ENCODE measurements at places on chromosomes 11 and 22. TPM values are rescaled to one million over a fixed set of nuclear protein-coding genes. Genes with fewer than 3 reads are reported as not detected.

- no peaks in the 10 kb centered on the region for H3K4me1 ChIP-seq
- H3K27ac ChIP-seq: no peak overlapping the region
- peaks cover 51% of the 10 kb centered on the region for H3K36me3 ChIP-seq
- no peaks in the 10 kb centered on the region for H3K27me3 ChIP-seq
- no peak for DNase-seq
Observed at GRCh38 chr11:1468002-1468401, 18.6 kb downstream of the MOB2 start.

DNA sequence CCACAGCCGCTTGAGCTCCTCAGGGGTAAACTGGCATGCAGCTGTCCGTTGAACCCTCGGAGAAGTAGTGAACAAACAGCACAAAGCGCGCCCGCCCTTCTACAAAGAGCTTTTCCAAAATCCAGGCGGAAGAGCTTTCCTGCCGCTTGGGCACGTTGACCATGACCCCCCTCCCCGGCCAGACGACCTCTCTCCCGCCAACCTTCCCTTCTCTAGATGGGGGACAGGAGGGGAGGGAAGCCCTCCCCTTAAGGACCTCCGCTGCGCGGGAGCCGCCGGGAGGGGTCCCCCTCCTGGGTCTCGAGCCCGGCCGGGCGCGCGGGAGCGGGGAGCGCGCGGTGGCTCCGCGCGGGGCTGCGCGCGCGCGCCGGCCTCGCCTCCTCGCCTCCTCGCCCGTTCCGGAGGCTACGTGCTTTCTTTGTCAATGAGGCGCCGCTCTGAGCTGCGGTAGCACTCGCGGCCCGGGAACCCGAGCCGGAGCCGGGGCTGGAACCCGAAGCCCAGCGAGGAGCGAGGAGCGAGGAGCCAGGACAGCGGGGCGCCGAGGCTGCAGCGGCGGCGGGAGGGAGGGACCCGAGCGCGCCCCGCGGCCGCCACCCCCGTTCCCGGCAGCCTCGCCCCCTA, 118.6 kb downstream of the HIPK3 start:
- no peaks in the 10 kb centered on the region for H3K4me1 ChIP-seq
- H3K4me3 ChIP-seq: no peak within 1 kb of the TSS

DNA sequence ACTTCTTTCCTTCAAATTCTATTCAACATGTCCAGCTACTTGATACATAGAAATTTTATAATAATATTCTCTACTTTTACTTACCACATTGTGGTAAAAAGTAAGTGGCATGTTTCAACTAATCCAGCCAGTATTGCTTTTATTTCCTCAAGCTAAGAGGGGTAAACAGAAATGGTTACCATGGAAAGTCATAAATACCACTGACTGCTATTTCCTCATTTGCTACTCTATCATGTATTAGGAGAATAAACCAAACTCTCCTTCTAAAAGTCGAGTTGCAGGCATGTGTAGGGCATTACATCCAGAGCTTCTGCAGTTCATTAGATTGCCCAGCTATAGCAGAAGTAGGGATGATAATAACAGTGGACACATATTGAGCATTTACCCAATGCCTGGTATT, 208.4 kb downstream of the MAML2 start:
- no peaks in the 10 kb centered on the region for H3K27me3 ChIP-seq
- no peak overlapping the region for H3K27ac ChIP-seq
- no peaks in the 10 kb centered on the region for H3K36me3 ChIP-seq
- DNase-seq: no peak

DNA sequence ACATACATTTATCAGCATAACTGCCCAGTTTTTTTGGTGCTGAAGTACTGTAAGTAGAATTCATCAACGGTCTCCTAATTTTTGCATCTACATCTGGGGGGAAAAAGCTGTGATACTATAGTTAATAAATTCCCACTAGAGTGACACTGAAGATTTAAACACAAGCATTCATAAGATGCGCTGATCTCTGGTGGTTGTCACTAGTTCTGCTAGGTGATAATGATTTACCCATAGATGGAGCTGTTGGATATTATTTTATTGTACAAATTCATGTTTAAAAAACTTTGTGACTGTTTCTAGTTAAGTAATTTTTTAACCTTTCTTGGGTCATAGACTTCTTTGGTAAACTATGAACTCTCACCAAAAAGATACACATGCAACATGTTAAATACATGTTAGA, 106.6 kb downstream of the EMSY start:
- no peak overlapping the region for H3K27ac ChIP-seq
- H3K4me1 ChIP-seq: no peaks in the 10 kb centered on the region
- peak; percentile 32 for DNase-seq
- no peaks in the 10 kb centered on the region for H3K27me3 ChIP-seq

DNA sequence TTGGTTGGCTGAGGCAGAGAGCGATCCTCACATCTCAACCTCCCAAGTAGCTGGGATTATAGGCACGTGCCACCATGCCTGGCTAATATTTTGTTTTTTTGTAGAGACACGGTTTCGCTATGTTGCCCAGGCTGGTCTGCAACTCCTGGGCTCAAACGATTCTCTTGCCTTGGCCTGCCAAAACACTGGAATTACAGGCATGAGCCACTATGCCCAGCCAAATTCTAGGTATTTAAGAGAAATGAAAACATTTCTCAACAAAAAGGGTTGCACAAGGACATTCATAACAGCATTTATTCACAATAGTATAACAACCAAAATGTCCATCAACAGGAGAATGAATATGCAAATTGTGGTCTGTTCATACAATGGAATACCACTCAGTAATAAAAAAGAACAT, 31.7 kb upstream of the RBX1 start:
- H3K4me1 ChIP-seq: peaks cover 3% of the 10 kb centered on the region
- H3K27me3 ChIP-seq: no peaks in the 10 kb centered on the region
- no peak for DNase-seq
- no peak overlapping the region for H3K27ac ChIP-seq

- H3K4me3 ChIP-seq: no peak overlapping the region
- H3K27ac ChIP-seq: no peak overlapping the region
- H3K27me3 ChIP-seq: no peaks in the 10 kb centered on the region
- no peaks in the 10 kb centered on the region for H3K36me3 ChIP-seq
- no peak for DNase-seq
Observed at GRCh38 chr11:132607575-132607974, 924.7 kb downstream of the OPCML start.

DNA sequence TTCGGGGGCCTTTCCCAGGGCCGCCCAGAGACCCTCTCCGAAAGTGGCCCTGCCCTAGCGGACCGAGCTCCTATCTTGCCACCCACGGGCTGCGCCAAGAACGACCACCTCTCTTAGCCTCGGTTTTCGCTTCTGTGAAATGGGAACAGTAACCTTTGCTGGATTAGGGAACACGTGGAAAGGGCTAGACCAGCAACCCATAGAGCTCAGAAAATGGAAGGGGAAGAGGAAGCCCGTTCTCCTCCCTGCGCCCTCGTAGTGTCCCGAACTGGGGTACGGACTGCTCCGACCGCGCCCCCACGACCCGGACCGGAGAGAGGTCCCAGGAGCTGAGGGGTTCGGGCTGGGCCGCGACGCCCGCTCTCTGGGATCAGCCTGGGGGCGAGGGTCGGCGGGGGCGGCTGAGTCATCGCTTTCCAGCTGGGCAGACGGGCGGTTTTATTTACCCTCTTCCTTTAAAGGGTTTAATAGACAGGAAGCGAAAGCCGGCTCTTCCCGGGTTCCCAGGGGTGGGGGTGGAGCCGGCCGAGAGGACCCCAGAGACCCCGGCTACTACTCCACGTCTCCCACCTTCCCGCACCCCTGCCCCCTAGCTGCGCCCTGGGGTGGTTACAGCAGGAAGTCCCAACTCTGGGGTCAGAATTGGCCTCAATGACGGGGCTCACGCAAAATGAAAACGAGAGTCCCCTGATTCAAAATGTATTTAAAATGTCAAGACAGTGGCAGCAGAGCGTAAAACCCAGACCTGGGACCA, 907 bp upstream of the PHLDA2 start:
- H3K27me3 ChIP-seq: peaks cover 29% of the 10 kb centered on the region
- H3K4me1 ChIP-seq: peaks cover 14% of the 10 kb centered on the region
- no peak for DNase-seq
- peak overlapping the region; percentile 14 for H3K4me3 ChIP-seq
- no peaks in the 10 kb centered on the region for H3K36me3 ChIP-seq
- H3K27ac ChIP-seq: no peak overlapping the region

DNA sequence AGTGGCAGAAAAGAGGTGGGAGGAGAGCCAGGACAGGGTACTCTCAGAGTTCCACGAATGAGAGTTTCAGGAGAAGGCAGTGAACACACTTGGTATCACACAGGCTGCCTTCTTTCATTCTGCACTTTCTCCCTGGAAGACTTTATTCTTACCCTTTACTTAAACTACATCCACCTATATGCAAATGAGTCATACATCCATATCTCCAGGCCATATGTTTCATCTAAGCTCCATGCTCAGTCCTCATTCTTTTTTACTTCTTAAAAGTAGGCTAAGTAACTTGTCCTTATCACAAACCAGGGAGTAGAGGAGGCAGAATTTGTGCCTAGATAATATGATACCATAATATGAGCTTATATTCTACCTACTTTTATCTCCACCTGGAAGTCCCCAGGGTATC, 6.2 kb upstream of the HYLS1 start:
- H3K27me3 ChIP-seq: no peaks in the 10 kb centered on the region
- no peak overlapping the region for H3K4me3 ChIP-seq
- H3K4me1 ChIP-seq: no peaks in the 10 kb centered on the region
- no peak for DNase-seq

DNA sequence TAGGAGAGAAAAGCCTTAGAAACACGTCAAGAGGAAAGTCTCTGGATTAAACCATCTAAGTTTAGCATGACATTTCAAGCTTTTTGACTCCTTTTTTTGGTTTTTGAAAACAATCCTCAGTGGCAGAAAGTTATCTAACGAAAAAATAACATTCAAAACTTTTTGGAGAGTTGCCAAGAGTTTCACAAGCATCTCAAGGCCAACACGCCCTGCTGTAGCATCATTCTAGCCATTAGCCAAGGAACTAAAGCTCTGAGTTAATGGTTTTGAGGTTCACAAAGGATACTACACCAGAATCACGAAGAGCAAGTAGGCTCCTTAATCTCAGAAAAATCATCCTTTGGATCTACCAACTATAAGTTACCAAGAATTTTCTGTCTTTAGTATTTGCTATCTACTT, 94.8 kb downstream of the PICALM start:
- no peak overlapping the region for H3K4me3 ChIP-seq
- peaks cover 28% of the 10 kb centered on the region for H3K36me3 ChIP-seq

GRCh38 chr22:50299785-50300619, 7.4 kb downstream of the PLXNB2 start:
- peaks cover 17% of the 10 kb centered on the region for H3K36me3 ChIP-seq
- H3K27ac ChIP-seq: no peak overlapping the region
- H3K4me1 ChIP-seq: peaks cover 11% of the 10 kb centered on the region
- H3K27me3 ChIP-seq: no peaks in the 10 kb centered on the region
- no peak for DNase-seq

DNA sequence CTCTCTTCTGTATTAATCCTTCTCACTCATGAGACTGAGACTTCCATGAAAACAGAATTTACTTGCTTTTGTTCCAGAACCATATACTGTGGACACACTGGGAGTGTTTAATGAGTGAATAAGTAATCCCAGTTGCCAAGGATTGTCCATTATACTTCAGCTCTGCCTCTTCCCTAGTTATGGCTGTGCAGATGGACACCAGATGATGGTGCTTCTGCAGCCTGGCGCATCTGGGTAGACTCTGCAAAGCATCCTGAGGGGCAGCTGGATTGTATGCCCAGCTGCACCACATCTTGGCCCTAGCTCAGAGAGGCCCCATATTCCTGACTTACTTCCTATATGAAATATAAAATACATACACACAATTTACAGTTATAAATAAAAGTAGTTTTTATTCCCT, 43.5 kb downstream of the DBX1 start:
- no peak for DNase-seq
- H3K27me3 ChIP-seq: no peaks in the 10 kb centered on the region
- peaks cover 15% of the 10 kb centered on the region for H3K36me3 ChIP-seq

DNA sequence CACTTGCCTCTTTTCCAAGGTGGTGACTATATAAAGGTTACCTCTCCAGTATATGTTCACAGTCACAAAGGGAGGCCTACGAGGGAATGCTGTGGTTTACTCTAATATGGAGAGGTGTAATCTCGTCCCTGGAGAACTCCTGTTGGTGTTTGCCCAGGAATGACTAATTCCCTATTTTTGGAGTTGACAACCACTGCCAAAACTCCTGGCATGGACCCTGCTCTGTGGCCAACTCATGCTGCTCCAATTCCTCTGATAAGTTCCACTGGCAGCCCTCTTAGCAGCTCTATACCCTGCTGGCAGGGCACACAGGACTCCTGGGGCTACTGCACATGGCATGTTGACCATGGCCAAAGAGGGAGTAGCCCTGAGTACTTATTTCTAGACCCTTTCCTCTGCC, 418.7 kb upstream of the ANO5 start:
- no peak overlapping the region for H3K27ac ChIP-seq
- no peaks in the 10 kb centered on the region for H3K27me3 ChIP-seq
- H3K4me1 ChIP-seq: no peaks in the 10 kb centered on the region
- no peak for DNase-seq

- H3K4me3 ChIP-seq: no peak overlapping the region
- DNase-seq: no peak
Observed at GRCh38 chr11:107566569-107566968, 1.0 kb upstream of the ALKBH8 start.

- peak overlapping the region; percentile 77 for H3K4me3 ChIP-seq
- H3K27ac ChIP-seq: peak overlapping the region; percentile 92
- H3K4me1 ChIP-seq: no peaks in the 10 kb centered on the region
- peak; percentile 10 for DNase-seq
- peaks cover 9% of the 10 kb centered on the region for H3K27me3 ChIP-seq
- H3K36me3 ChIP-seq: no peaks in the 10 kb centered on the region
Observed at GRCh38 chr22:20021196-20022181, 579 bp downstream of the TANGO2 start.

- no peak overlapping the region for H3K4me3 ChIP-seq
- peak; percentile 86 for DNase-seq
- no peaks in the 10 kb centered on the region for H3K27me3 ChIP-seq
- H3K27ac ChIP-seq: no peak overlapping the region
- H3K36me3 ChIP-seq: no peaks in the 10 kb centered on the region
- H3K4me1 ChIP-seq: peaks cover 5% of the 10 kb centered on the region
Observed at GRCh38 chr11:44556735-44557409, 8.6 kb upstream of the CD82 start.

- no peaks in the 10 kb centered on the region for H3K36me3 ChIP-seq
- peak overlapping the region; percentile 34 for H3K27ac ChIP-seq
- no peaks in the 10 kb centered on the region for H3K27me3 ChIP-seq
Observed at GRCh38 chr22:38260761-38261681, 11.8 kb downstream of the TMEM184B start.

OR5B21 gene
- total RNA-seq: not detected

LRRC74B gene
- total RNA-seq: 9.0 TPM

DLG2 gene
- 9.9 TPM for total RNA-seq

CCDC117 gene
- total RNA-seq: 21.4 TPM

GRIK4 gene
- total RNA-seq: 3.0 TPM

OR8D1 gene
- not detected for total RNA-seq

KIRREL3 gene
- 0.71 TPM for total RNA-seq

DNAJC4 gene
- 34.1 TPM for total RNA-seq

RGL4 gene
- 3.1 TPM for total RNA-seq

CCDC34 gene
- total RNA-seq: 4.0 TPM

CRYBA4 gene
- total RNA-seq: not detected

All from lung (tissue), 17 donors.